ENCODE measurements at places on chromosomes 1 and 21.

DNA sequence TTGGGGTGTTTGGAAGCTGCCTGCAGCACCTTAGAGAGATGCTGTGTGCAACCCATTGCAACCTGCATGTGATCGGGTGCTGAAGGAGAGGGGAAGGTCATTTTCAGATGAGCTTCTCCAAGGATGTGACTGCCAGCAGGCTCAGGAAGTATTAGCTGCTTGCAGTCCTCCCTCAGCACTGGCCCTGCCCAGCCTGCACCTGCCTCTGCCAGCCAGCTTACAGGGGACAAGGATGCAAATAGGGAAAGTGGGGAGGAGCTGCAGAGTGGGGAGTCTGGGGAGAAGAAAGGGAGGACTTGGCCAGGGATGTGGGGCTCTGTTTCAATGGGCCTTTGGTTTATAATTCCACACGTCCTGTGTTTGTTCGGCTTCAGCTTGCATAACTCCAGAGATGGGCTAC is 254.5 kb downstream of the RRAGC start:
- DNase-seq = no peak

DNA sequence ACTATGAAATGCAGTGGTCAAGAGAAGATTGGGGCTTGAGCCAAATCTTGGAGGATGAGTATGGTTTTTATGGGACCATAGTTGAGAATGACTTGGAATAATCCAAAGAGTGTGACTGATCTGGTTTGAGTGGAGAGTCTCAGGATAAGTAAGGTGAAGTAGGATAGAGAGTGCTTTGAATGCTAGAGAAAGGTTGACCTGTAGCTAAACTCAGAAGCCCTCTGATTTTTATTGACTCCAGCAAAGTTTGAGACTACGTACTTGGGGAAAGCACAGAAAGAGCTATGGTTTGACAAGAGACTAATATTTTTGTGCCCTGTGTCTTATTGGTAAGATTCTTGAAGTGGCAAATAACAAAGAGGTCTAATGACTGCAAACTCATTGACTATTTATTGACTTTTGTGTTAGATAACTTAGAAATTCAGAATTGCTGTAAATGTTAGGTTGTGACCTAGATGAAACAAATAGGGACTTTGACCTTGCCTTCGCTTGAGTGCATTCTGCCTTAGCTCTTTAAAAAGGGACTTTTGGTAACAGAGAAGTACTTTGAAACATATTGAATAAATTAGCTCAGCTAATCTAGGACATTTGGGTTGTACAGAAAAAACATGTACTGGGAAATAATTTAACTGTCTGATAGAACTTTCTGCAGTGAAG is 35.1 kb downstream of the UAP1 start:
- no peak for DNase-seq

DNA sequence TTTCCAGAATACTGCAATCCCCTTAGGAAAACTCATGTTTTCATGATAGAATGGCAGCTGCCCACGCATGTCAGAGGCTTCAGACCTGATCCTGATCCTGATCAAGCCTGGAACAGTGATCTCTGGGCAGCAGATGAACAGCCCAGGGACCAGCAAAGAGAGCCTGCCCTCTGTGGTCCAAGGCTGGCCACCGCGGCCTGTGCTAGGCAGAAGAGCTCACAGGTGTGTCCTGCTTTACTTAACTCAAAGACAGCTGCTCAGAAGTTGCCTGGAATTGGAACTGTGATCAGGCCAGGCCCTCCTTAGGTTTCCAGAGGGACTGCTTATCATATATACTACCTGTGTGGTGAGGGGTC is 21.2 kb upstream of the BCAR3 start:
- DNase-seq = no peak

GRCh38 chr1:117886101-117886795 is 43.2 kb downstream of the GDAP2 start:
- no peak for DNase-seq

DNA sequence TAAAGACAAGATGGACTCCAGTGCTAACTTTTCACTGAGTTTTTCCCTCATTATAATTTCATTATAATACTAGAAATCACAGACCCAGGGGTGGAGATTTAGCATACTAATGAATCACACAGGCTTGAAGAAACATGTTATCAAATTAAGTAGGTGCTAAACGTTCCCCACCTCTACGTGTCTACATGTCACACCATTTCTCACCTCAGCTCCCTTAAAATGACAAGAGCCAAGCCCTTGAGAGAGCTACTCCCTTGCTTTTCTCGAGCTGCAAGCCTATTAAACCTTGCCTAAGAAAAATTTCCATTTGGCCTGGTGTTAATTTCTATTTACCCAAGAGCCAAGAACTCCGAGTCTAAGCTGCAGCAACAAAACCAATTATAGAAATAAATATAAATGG is 396.3 kb upstream of the NEGR1 start:
- no peak for DNase-seq

GRCh38 chr1:26345718-26346117 is 8.2 kb downstream of the CRYBG2 start:
- no peak for DNase-seq

DNA sequence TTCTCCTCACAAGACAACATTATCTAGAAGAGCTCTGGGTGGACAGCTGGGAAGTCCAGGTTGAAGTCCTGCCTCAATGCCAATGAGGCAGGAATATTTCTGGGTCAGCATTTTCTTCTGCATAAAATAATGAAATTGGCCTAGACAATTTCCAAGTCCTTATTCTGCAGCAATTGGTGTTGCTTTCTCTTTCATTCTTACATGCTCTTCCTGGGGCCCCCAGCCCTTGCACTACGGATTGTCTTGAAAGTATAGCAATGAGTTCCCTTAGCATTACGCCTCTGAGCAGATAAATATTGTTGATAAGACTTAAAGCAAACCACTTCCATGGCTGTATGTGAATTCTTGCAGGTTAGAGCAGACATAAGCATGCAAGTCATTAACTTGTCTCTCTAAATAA is 188.5 kb downstream of the TGFBR3 start:
- no peak for DNase-seq

All from NCI-H187 (cell line).